ENCODE measurements at places on chromosomes 16 and 17. TPM values are rescaled to one million over a fixed set of nuclear protein-coding genes. Genes with fewer than 3 reads are reported as not detected.

DNA sequence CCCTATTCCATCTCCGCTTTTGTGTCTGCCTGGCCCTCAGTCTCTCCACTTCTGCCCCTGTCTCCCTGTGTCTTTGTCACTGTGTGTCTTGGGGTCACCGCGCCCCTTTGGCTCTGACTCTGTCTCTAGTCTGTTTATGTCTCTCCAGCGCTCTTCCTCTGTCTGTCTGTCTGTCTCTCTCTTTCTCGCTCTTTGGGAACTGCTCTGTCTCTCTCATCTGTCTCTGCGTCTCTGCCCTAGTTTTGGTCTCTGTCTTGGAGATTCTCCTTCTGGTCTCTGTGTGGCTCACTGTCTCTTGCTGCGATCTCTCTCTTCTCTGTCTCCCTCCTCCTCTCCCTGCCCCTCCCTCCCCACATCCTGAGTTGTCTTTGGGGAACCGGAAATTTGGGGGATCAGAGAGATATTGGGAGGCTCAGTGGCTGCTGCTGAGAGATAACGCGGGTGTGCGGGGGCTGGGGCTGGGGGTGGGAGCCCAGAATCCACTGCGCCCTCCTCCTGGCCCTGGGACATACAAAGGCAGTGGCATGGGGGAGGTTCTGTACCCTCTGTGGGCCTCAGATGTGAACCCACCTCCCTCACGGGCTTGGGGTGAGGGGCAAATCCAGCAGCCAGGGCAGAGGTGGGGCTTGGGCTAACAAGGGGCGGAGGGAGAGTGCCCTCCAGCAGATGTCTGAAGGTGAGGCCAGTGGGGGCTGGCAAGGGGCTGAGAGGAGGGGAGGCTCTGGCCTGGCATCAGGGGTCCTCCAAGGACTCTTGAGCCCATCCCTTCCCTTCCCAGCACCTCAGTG, 24.4 kb downstream of the LAT start:
- H3K4me3 ChIP-seq = no peak overlapping the region
- no peaks in the 10 kb centered on the region for H3K4me1 ChIP-seq
- no peaks in the 10 kb centered on the region for H3K36me3 ChIP-seq

- H3K27me3 ChIP-seq = no peaks in the 10 kb centered on the region
- no peaks in the 10 kb centered on the region for H3K36me3 ChIP-seq
- H3K4me1 ChIP-seq = peaks cover 17% of the 10 kb centered on the region
- DNase-seq = peak; percentile 61
- H3K4me3 ChIP-seq = no peak overlapping the region
These were observed 14.6 kb downstream of the SRCIN1 start for GRCh38 chr17:38590988-38591758.

DNA sequence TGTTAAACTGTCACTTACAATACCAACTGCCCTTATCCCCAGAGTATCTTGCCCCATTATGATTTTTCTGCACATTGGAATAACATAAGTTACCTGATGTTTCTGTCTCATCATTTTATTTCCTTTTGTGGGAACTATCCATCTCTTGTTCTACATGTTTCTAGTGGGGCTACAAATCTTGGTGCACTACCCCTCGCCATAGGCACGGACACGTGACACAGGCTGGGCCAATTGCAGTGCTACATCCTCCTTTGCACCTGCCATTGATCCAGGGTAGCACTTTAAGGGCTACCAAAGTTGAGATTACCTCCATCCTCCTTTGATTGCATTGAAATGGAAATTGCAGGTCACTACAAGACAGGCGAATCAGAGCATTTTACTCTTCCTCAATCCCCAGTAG, 14.2 kb upstream of the SYT17 start:
- peak; percentile 75 for DNase-seq
- H3K27me3 ChIP-seq = peaks cover 2% of the 10 kb centered on the region
- H3K36me3 ChIP-seq = no peaks in the 10 kb centered on the region
- H3K4me1 ChIP-seq = no peaks in the 10 kb centered on the region
- H3K27ac ChIP-seq = no peak overlapping the region

- H3K4me1 ChIP-seq = peaks cover 5% of the 10 kb centered on the region
- H3K27me3 ChIP-seq = no peaks in the 10 kb centered on the region
- no peaks in the 10 kb centered on the region for H3K36me3 ChIP-seq
- no peak overlapping the region for H3K27ac ChIP-seq
- no peak overlapping the region for H3K4me3 ChIP-seq
These were observed 132.6 kb downstream of the PITPNC1 start for GRCh38 chr17:67509390-67510287.

DNA sequence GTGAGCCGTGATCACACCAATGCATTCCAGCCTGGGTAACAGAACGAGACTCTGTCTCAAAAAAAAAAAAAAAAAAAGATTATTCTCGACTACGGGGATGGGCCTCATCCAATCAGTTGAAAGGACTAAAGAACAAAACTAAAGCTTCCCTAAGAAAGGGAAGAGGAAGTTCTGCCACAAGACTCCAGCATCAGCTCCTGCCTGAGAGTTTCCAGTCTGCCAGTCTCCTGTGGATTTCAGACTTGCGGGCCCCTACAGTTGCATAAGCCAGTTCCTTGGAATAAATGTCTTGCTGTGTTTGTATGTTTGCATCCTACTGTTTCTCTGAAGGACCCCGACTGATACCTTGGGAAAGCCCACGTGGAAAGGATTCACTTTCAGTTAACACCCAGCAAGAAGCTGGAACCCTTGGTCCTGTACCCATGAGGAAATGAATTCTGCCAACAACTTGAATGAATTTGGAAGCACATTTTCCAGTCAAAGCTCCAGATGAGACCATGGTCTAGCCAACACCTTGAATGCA, 26.3 kb upstream of the FZD2 start:
- H3K27me3 ChIP-seq = no peaks in the 10 kb centered on the region
- no peak overlapping the region for H3K27ac ChIP-seq
- peaks cover 6% of the 10 kb centered on the region for H3K4me1 ChIP-seq
- H3K4me3 ChIP-seq = no peak overlapping the region
- no peak for DNase-seq

GRCh38 chr16:24721830-24722238, 7.6 kb upstream of the TNRC6A start:
- no peak for DNase-seq
- no peaks in the 10 kb centered on the region for H3K27me3 ChIP-seq
- H3K27ac ChIP-seq = no peak overlapping the region
- no peaks in the 10 kb centered on the region for H3K36me3 ChIP-seq

- H3K27ac ChIP-seq = no peak overlapping the region
- H3K4me1 ChIP-seq = no peaks in the 10 kb centered on the region
- no peaks in the 10 kb centered on the region for H3K36me3 ChIP-seq
- no peak for DNase-seq
These were observed 11.1 kb downstream of the PIMREG start for GRCh38 chr17:6455321-6455705.

Gene KIF19
- not detected for total RNA-seq

All from Karpas-422 (cell line).